ENCODE measurements at places on chromosomes 4 and X. TPM values are rescaled to one million over a fixed set of nuclear protein-coding genes. Genes with fewer than 3 reads are reported as not detected.

SLC38A5 gene
- 0.38 TPM for polyA plus RNA-seq

CT45A10 gene
- not detected for polyA plus RNA-seq

PPP4R3C gene
- polyA plus RNA-seq = not detected

TSPAN7 gene
- 26.2 TPM for polyA plus RNA-seq

BMX gene
- polyA plus RNA-seq = 0.38 TPM

SCML1 gene
- polyA plus RNA-seq = 7.9 TPM

THOC2 gene
- 10.6 TPM for polyA plus RNA-seq

GABRG1 gene
- polyA plus RNA-seq = not detected

GRCh38 chr4:19134685-19135084, 1113.1 kb upstream of the LCORL start:
- H3K36me3 ChIP-seq = no peaks in the 10 kb centered on the region
- H3K4me3 ChIP-seq = no peak overlapping the region
- no peak overlapping the region for H3K27ac ChIP-seq
- no peaks in the 10 kb centered on the region for H3K27me3 ChIP-seq

GRCh38 chr4:94803181-94803580, 45.4 kb downstream of the BMPR1B start:
- no peak overlapping the region for H3K4me3 ChIP-seq
- H3K36me3 ChIP-seq = no peaks in the 10 kb centered on the region
- DNase-seq = no peak
- no peaks in the 10 kb centered on the region for H3K4me1 ChIP-seq

DNA sequence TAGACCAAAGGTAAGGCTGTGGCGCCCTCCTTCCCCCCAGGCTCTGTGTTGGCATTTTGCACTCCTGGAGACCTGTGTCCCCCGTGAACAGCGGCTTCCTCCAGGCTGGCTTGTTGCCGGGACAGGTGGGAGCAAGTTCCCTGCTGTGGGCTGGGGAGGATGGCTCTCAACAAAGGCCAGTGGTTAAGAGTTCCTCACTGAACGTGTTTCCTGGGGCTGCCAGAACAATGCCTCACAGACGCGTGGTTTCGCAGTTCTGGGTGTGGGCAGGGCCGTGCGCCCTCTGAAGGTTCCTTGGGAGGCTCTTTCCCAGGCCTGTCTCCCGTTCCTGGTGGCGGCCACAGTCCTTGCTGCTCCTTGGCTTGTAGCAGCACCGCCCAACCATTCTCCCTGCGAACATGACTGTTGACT, 33.4 kb downstream of the NELFA start:
- no peaks in the 10 kb centered on the region for H3K27me3 ChIP-seq
- no peak overlapping the region for H3K4me3 ChIP-seq
- peaks cover 55% of the 10 kb centered on the region for H3K36me3 ChIP-seq
- no peak for DNase-seq

- no peak overlapping the region for H3K4me3 ChIP-seq
- H3K27me3 ChIP-seq = no peaks in the 10 kb centered on the region
- H3K27ac ChIP-seq = no peak overlapping the region
- no peaks in the 10 kb centered on the region for H3K4me1 ChIP-seq
These were observed 43.5 kb downstream of the UBE2K start for GRCh38 chr4:39741401-39741800.

GRCh38 chr4:93671093-93671492, 157.5 kb upstream of the ATOH1 start:
- no peaks in the 10 kb centered on the region for H3K27me3 ChIP-seq
- H3K4me1 ChIP-seq = no peaks in the 10 kb centered on the region
- H3K36me3 ChIP-seq = no peaks in the 10 kb centered on the region
- no peak overlapping the region for H3K27ac ChIP-seq

- no peaks in the 10 kb centered on the region for H3K4me1 ChIP-seq
- no peak for DNase-seq
- H3K27ac ChIP-seq = no peak overlapping the region
- H3K4me3 ChIP-seq = no peak overlapping the region
- no peaks in the 10 kb centered on the region for H3K36me3 ChIP-seq
- H3K27me3 ChIP-seq = no peaks in the 10 kb centered on the region
These were observed 44.4 kb downstream of the TNIP3 start for GRCh38 chr4:121119715-121120114.

GRCh38 chrX:140525448-140525847, 20.6 kb upstream of the SOX3 start:
- H3K4me1 ChIP-seq = no peaks in the 10 kb centered on the region
- H3K4me3 ChIP-seq = no peak overlapping the region
- H3K36me3 ChIP-seq = no peaks in the 10 kb centered on the region
- no peak overlapping the region for H3K27ac ChIP-seq
- no peaks in the 10 kb centered on the region for H3K27me3 ChIP-seq
- no peak for DNase-seq

- H3K4me3 ChIP-seq = no peak overlapping the region
- H3K36me3 ChIP-seq = no peaks in the 10 kb centered on the region
- H3K4me1 ChIP-seq = peaks cover 45% of the 10 kb centered on the region
- H3K27me3 ChIP-seq = no peaks in the 10 kb centered on the region
- peak overlapping the region; percentile 96 for H3K27ac ChIP-seq
These were observed 30.4 kb downstream of the ADH7 start for GRCh38 chr4:99404595-99405287.

GRCh38 chr4:153398713-153399112, 54.2 kb downstream of the MND1 start:
- H3K27ac ChIP-seq = no peak overlapping the region
- no peak overlapping the region for H3K4me3 ChIP-seq
- H3K4me1 ChIP-seq = no peaks in the 10 kb centered on the region
- DNase-seq = no peak

- no peaks in the 10 kb centered on the region for H3K36me3 ChIP-seq
- no peak for DNase-seq
- no peak overlapping the region for H3K4me3 ChIP-seq
- no peaks in the 10 kb centered on the region for H3K27me3 ChIP-seq
These were observed 130.6 kb downstream of the SLC7A11 start for GRCh38 chr4:138111462-138112000.

All from liver (tissue), 10 donors.